Colonic mucosa (tissue), 4 donors: ENCODE measurements at places on chromosomes 11 and 22. TPM values are rescaled to one million over a fixed set of nuclear protein-coding genes. Genes with fewer than 3 reads are reported as not detected.

Gene SPTBN2
- total RNA-seq: 7.1 TPM

- no peaks in the 10 kb centered on the region for H3K36me3 ChIP-seq
- H3K4me1 ChIP-seq: peaks cover 19% of the 10 kb centered on the region
- no peak overlapping the region for H3K4me3 ChIP-seq
- no peaks in the 10 kb centered on the region for H3K27me3 ChIP-seq
- peak; percentile 69 for DNase-seq
These were observed 4.0 kb downstream of the STIM1 start for GRCh38 chr11:3859373-3859881.

Gene F2
- 1.2 TPM for total RNA-seq

DNA sequence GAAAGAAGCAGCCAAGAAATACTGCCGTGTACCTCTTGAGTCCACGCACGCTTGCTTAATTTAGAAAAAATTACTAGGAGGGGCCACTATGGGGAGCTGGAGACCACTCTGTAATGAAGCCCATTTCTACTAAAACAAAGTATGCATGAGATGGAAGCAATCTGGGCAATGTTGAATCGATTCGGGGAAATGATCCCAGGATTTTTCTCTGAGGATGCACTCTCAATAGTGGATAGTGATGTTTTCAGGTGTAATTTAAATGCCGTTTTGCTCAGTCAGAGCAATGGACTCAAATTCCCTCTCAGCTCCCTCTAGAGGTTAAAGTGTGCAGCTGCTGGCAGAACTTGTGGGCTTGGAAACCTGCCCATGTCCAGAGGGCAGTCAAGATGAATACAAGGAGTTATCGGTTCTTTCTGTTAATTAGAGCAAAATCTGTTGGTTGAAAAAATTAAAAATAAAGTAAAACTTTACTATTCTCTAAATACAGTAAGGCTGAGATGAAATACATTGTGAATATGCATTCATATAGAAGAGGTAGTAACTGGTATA is 64.1 kb downstream of the ME3 start:
- no peaks in the 10 kb centered on the region for H3K4me1 ChIP-seq
- H3K27me3 ChIP-seq: no peaks in the 10 kb centered on the region
- peak; percentile 78 for DNase-seq
- H3K36me3 ChIP-seq: no peaks in the 10 kb centered on the region

Gene GAB4
- total RNA-seq: not detected

DNA sequence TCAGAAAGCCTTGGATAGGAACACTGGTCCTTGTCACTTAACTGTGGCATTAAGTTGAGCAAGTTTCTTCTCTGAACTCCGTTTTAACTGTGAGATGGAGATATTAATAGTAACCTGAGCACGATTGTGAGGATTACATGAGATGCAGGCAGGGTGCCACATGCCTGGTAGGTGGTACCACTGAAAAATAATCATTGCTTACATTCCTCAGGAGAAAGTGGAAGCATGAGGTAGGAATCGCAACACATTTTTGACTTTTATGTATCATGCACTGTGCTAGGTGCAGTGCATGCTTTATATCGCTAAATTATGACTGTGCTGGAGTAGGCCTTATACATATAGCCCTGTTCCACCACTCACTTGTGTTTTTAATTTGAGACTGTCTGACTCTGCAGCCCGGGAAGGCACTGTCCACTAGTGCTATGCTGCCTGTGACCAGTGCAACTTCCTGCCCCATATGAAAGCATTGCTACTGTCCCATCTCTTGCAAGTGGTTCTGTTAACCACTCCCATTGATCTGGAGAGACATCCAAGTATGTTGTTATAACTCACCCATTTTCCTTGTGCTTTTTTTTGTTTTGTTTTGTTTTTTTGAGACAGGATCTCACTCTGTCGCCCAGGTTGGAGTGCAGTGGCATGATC is 1.0 kb downstream of the UQCR10 start:
- no peak overlapping the region for H3K27ac ChIP-seq
- no peaks in the 10 kb centered on the region for H3K27me3 ChIP-seq
- peak overlapping the region; percentile 84 for H3K4me3 ChIP-seq
- DNase-seq: no peak
- peaks cover 7% of the 10 kb centered on the region for H3K36me3 ChIP-seq

Gene PRODH
- 11.1 TPM for total RNA-seq

- DNase-seq: peak; percentile 46
- peak overlapping the region; percentile 72 for H3K27ac ChIP-seq
- H3K4me3 ChIP-seq: no peak overlapping the region
- H3K36me3 ChIP-seq: no peaks in the 10 kb centered on the region
- no peaks in the 10 kb centered on the region for H3K27me3 ChIP-seq
These were observed 12.3 kb downstream of the ARFGAP3 start for GRCh38 chr22:42844756-42845155.

Gene EFEMP2
- 22.5 TPM for total RNA-seq

DNA sequence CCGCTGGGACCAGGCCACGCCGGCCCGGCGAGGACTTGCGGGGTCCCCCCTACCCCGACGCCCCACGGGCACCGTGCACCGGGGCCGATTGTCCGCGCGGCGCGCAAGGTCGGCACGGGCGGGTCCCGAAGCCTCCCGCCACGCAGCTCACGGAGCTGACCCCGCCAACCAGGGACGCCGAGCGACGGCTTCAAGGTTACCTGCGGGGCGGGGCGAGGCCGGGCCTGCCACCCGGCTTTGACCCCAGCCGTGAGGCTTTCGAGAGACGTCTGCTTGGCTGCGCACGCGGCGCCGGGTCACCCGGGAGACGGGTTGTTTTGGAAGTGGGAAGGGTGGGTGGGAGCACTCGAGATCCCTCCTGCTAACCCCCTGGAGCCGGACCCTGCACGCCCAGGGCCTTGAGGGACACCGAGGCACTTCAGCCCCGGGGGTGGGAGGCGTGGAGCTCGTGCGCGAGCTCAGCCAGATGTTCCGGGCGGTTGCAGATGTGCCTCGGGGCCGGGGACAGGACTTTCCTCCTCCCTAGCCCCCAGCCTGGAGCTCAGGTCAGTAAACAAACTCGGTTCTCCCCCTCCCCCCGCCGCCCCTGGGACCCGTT is 3.2 kb upstream of the WNT11 start:
- H3K4me1 ChIP-seq: peaks cover 27% of the 10 kb centered on the region
- peak overlapping the region; percentile 71 for H3K4me3 ChIP-seq
- peak; percentile 69 for DNase-seq
- H3K36me3 ChIP-seq: no peaks in the 10 kb centered on the region
- peaks cover 47% of the 10 kb centered on the region for H3K27me3 ChIP-seq
- H3K27ac ChIP-seq: no peak overlapping the region

- H3K4me3 ChIP-seq: no peak overlapping the region
- no peaks in the 10 kb centered on the region for H3K4me1 ChIP-seq
- H3K27me3 ChIP-seq: no peaks in the 10 kb centered on the region
These were observed 27.3 kb downstream of the CSTPP1 start for GRCh38 chr11:46963844-46964243.

DNA sequence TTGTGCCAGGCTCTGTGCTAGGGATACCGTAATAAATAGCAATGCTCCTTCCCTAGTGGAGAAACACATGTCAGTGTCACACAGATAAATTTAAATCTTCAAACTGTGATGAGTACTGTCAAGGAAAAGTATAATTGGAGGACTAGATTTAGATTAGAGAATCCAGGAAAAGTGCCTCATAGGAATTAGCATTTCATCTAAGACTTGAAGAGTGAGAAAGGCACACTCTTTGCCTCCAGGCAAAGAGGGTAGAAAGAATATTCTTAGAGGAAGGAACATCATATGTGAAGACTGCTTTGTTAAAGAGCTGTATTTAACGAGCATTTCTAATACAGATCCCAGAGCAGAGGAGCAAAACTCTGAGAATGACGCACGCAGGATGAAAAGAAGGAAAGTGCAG is 30.9 kb downstream of the ART5 start:
- H3K36me3 ChIP-seq: no peaks in the 10 kb centered on the region
- no peaks in the 10 kb centered on the region for H3K4me1 ChIP-seq
- no peak overlapping the region for H3K27ac ChIP-seq
- no peak overlapping the region for H3K4me3 ChIP-seq
- DNase-seq: no peak
